ENCODE measurements at places on chromosomes 6 and 20.

GRCh38 chr6:138468320-138469015 is 30.8 kb downstream of the NHSL1 start:
- no peak for DNase-seq

- DNase-seq: peak; percentile 16
These were observed 65.4 kb upstream of the RIN2 start for GRCh38 chr20:19692685-19693119.

- DNase-seq: no peak
These were observed 51.2 kb downstream of the TAF4 start for GRCh38 chr20:62014488-62014775.

DNA sequence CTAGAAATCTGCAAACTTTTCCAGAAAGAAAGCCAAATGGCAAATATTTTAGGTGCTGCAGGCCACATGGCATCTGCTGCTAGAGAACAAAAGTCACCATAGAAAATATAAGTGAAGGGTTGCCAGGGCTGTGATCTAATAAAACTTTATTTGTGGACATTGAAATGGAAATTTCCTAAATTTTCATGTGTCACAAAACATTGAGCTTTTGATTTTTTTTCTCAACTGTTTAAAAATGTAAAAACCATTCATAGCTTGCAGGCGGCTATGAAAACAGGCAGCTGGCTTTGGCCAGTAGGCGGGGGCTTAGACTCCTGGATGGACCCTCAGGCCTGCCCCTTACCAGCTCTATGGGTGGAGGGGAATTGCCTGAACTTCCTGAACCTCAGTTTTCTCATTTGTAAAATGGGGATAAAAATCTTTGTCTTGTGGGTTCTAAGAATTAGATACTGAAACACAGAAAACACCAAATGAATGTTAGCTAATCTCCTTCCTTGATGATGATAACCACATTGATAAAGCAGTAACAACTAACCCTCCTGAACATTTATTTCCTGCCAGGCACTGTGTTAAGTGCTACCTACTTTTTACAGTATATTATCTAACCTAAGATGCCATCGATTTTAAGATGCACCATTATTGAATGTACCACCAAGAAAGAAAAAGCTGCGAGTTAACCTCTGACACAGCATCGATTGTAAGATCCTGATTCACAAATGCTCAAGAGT is 85.5 kb downstream of the SLC22A23 start:
- no peak for DNase-seq

Measured in activated T-helper 1 cell treated with anti-CD3 and anti-CD28 coated beads, Interleukin-2, amount 50 U/mL, for 16 hours (primary cell).